Bronchial smooth muscle cell (primary cell): ENCODE measurements at places on chromosomes 5 and 9. TPM values are rescaled to one million over a fixed set of nuclear protein-coding genes. Genes with fewer than 3 reads are reported as not detected.

The SPINK1 gene
- total RNA-seq: not detected in 2 replicates

The KIF24 gene
- 0.17 and 0.63 TPM in 2 replicates for total RNA-seq

The TAS2R1 gene
- total RNA-seq: not detected in 2 replicates

The FAM221B gene
- total RNA-seq: not detected in 2 replicates

The CKMT2 gene
- total RNA-seq: 1.3 and 3.6 TPM in 2 replicates

The PTGER4 gene
- 5.0 and 5.2 TPM in 2 replicates for total RNA-seq

The MARCOL gene
- total RNA-seq: not detected in 2 replicates

The SPATA31C1 gene
- not detected in 2 replicates for total RNA-seq

The ADAMTS6 gene
- 37.8 and 49.9 TPM in 2 replicates for total RNA-seq

The UNC13B gene
- total RNA-seq: 21.0 and 25.5 TPM in 2 replicates

The GLRX gene
- total RNA-seq: 35.2 and 63.4 TPM in 2 replicates

The EIF4E1B gene
- 0.26 TPM in 1 of 2 replicates, not detected in the other for total RNA-seq

The HRCT1 gene
- 0.16 and 0.17 TPM in 2 replicates for total RNA-seq

The DMAC1 gene
- total RNA-seq: 11.2 and 11.5 TPM in 2 replicates

The SLC25A2 gene
- 0.32 TPM in 1 of 2 replicates, not detected in the other for total RNA-seq

The SLC22A4 gene
- 1.2 and 4.4 TPM in 2 replicates for total RNA-seq

The SPINK7 gene
- total RNA-seq: not detected in 2 replicates
